ENCODE measurements at places on chromosomes 16 and 17.

GRCh38 chr17:54883939-54884338 is 16.7 kb upstream of the TOM1L1 start:
- no peak for DNase-seq

DNA sequence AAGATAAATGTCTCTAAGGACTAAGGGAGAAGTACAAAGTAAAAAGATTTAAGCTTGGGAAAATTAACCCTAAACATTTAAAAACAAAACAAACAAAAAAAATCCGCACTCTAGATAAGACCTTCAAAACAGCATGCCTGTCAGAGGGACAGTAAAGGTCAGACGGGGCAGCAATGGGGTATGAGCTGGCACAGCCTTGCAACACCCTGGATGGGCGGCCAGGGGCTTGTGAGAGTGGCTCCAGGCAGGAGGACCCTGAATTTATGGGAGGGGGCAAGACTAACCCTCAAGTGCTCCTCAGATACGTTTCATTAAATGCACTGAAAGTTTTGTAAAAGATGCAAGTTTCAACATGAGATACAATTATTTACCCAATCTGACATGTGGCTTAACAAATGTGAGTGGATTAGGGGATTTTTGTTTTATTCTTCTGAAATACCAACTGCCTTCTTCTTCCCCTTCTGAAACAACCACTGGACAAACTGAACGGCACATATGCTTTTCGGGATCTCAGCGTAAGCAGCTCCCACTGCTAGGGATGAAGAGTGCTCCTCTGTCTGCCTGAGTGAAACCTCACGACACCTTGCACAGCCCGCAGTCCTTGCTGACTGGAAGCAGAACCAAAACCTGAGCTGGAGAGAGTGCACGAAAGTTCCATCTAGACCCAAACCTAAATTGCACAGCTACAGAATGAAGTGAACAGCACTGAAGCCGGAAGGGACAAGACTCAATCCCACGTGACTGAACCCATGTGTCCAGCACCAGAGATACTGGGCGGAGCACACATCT is 128.4 kb downstream of the ANKRD11 start:
- no peak for DNase-seq

DNA sequence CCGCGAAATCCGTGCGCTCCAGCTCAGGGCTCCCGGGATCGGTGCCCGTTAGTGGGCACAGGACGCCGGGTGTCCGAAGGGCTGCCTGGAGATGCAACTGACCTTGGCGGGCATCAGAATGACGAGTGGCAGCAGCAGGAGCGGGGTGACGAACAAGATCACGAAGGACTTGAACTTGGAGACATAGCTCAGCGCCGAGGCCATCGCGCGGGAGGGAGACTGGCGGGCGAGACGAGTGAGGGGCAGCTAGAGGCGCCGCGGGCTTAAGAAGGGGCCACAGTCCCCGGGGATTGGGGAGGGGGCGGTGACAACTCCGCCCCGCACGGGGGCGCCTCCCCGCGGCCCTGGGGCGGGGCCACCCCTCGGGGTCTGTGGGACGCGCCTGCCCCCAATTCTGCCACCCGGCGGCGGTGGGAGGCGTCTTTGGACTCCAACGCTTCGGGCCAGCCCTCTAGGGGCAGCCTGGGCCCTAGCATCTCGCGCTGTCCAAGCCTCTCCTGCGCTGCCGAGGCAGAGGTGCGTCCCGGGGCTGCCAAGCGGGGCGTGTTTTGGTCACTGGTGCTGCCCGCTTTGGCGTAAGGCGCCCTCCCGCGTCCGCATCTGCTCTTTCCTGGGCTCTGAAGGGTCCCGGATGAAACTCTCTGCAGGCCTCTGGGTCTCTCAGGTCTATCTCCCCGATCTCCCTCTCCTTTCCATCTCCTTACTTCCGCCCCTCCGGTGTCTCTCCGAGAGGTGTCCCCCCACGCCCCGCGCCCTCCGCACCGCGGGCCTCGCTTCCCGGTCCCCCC is at the start of gene SLC13A5:
SLC13A5 (minus strand) TSS at position 240 of the 788 bp plus-strand sequence; CDS start at position 204, 36 bp downstream.
- no peak for DNase-seq

GRCh38 chr16:68283346-68283745 is 19.0 kb downstream of the SLC7A6 start:
- no peak for DNase-seq

DNA sequence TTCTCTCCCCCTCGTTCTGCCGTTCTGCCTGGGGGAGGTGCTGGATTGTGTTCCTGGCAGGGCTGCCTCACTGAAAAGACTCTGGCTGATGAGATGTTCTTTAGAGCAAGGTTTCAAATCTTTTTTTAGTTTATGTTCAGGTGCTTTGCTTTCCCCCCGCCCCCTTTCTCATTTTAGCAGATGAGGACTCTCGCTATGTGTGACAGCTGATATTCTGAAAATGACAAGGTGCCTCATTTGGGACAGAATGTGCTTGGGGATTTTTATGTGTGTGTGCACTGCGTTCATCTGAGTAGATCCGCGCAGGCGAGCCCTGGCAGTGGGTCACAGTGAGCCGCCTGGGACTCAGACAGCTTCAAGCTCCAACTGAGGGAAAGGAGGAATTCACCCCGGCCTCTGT is 205.9 kb downstream of the HS3ST4 start:
- no peak for DNase-seq

- DNase-seq, result no peak
These were observed 493 bp upstream of the PDE6G start for GRCh38 chr17:81656835-81657234.

GRCh38 chr17:7700510-7700909 is 4.5 kb upstream of the EFNB3 start:
- DNase-seq, result no peak

GRCh38 chr17:46061435-46061834 is 62.4 kb downstream of the STH start:
- no peak for DNase-seq

- no peak for DNase-seq
These were observed 19.0 kb downstream of the PIK3R5 start for GRCh38 chr17:8946476-8946875.

GRCh38 chr16:54454616-54455015 is 168.0 kb upstream of the IRX3 start:
- DNase-seq, result no peak
